CD8-positive, alpha-beta T cell (primary cell): ENCODE measurements at places on chromosomes 6 and 20.

- DNase-seq = no peak
Observed at GRCh38 chr6:133778414-133779130, 110.3 kb upstream of the TCF21 start.

GRCh38 chr6:87763276-87763675 lies 61.2 kb upstream of the AKIRIN2 start:
- no peak for DNase-seq

- DNase-seq = no peak
Observed at GRCh38 chr20:11496380-11496779, 421.3 kb upstream of the BTBD3 start.

- DNase-seq = no peak
Observed at GRCh38 chr6:105537981-105538578, 135.2 kb upstream of the PREP start.

GRCh38 chr20:10077081-10077471 lies 42.3 kb downstream of the ANKEF1 start:
- peak; percentile 5 for DNase-seq

GRCh38 chr20:24991897-24992486 lies 559 bp downstream of the APMAP start:
- DNase-seq = no peak

- no peak for DNase-seq
Observed at GRCh38 chr6:168132531-168133167, 53.6 kb upstream of the FRMD1 start.

- no peak for DNase-seq
Observed at GRCh38 chr6:166721576-166721975, 94.5 kb upstream of the RPS6KA2 start.

- DNase-seq = no peak
Observed at GRCh38 chr6:3545156-3545555, 88.3 kb upstream of the SLC22A23 start.

DNA sequence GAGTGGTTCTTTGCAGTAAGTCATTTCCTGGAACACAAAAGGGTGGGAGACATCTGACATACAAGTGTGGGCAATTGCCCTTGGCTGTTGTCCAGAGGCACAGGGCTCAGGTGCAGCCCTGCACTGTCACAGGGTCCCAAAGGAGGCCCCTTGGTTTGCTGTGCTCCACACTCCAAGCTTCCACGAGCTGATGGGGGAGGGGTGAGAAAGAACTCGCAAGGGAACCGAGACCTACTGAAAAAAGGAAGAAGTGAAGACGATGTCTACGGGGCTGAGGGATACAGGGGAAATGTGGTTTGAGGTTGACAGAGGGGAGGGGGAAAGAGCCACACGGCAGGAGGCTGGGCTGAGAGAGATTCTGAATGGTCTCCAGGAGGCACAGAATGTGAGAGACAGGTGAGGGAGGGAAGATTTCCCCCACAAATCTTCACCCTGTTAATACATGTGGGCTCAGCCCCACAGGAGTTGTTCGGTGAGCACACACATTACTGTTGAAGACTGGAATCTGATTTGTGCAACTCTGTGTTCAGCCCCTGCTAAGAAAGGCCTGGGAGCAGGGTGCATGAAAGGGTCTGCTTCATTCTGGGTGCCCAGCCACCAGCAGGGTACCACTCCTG lies 123.4 kb downstream of the LY86 start:
- DNase-seq = peak; percentile 29

DNA sequence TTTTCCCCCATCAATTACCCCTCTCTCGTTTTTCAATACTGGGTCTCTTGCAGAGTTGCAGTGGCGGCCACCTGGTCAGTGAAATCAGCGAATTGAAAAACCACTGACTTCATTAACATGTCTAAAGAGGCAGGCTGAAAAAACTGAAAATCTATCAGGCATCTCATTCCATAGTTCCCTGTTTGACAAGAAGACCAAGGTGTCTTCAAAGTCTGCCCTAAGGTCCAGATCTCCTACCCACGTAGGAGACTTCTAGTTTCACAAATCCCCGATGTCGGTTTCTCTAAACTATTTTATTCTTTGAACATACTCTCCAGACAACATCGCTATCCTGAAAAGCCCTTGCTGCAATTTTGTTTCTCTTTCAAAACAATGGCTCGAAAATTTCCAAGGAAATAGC lies 796 bp upstream of the TUBB start:
- DNase-seq = no peak

DNA sequence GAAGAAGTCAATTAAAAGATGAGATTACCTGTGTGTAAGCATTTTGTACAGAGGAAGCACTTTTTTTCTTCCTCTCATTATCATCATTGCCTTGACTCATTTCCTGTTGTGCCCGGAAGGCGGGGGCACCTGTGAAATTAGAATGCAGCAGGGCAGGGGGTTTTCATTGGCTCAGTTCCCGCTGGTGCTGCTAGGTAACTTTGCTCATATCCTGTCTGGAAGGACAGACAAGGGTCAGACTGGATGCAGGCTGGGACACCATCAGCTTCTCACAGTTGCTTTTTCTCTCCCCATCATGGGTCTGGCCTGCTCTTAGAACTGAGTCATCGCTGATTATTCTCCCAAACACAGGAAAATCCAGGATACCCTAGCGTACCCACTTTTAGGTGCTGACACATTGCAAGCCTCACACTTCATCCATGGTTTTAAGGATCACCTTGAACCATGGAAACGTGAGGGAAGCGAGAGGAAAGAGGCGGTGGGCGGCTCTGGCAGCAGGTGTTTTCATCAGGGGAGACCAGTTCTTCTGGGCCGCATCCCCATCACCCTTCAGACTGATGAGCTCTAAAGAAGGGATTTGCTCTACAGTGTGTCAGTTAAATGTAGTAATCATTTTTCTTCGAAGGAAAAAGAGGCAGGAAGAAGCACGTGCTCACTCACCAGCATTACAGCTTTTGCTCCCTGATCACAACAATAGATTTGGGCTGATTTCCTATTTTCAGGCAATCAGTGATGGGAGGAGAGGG lies 195.7 kb upstream of the SASH1 start:
- peak; percentile 12 for DNase-seq

DNA sequence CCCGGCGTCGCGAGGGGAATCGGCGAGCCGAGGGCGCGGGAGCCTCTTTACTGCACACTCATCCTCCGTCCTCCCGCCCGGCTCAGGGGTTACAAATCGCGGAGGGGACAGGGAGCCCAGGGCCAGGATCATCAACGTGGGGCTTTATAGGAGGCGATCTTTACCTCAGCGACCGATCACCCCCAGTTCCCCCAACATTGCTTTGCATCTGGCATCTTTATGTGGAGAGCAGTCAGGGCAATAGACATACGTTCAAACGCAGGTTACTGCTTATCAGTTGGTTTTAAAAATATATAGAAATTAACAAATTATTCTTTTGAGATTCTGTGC lies 634 bp downstream of the HSF2 start:
- DNase-seq = no peak

DNA sequence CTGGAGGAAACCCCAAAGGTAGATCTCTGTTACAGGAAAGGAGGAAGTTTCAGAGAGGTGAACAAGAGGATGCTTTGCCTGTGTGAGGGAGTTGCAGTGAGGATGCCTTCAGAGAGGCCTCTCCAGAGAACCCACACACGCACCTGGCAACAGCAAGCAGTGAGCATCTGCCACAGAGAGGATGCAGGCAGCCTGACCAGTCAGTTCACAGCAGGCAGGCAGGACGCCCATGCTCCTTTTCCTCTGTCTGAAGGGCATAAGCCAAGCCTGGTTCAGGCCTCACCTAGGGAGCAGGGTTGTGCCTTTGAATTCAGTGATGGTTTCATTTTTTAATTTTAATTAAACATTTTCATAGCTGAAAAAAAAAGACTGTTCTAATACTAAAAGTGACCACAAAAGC lies 346.0 kb upstream of the MARCKS start:
- DNase-seq = no peak

DNA sequence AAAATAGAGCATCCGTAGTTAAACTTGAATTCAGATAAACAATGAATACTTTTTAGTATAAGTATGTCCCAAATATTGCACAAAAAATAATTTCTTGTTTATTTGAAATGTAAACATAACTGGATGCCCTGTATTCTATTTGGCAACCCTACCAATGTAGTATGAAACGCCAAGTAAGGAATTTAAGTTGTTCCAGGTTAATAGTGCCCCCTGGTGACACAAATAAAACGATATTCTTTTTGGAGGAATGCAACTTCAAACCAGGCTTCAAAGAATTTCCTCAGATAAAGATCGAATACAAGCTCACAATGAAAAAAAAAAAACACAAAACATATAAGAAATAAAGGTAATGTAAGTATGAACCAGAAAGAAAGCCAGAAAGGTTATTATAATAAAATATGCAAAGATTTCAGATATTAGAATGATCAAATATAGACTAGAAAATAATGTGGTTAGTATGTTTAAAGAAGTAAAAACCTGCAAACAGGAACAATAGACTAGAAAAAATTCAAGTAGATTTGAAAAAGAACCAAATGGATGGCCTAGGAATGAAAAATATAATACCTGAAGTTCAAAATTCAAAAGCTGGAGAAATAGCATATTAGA lies 18.4 kb upstream of the AKAP7 start:
- DNase-seq = no peak

DNA sequence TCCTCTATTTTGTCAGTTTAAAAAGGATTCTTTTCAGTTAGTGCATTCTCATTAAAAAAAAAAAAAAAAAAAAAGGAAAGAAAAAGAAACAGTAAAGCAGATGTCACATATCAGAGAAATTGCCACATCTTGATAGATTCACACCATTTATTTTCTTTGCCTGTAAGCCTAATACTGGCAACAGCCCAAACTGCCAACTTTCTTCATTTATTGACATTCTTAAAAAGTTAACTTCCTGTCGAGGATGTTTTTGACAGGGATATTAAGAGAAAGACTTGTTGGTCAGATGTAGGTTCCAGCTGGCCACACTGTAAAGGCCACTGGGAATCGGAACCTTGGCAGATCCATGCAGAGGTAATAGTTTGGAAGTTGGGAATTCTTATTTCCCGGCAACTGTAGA lies 332.6 kb downstream of the NRN1 start:
- DNase-seq = no peak

GRCh38 chr20:33005132-33005566 lies 916 bp upstream of the SUN5 start:
- DNase-seq = peak; percentile 69

GRCh38 chr6:170041526-170041925 lies 249.4 kb downstream of the DLL1 start:
- DNase-seq = no peak

DNA sequence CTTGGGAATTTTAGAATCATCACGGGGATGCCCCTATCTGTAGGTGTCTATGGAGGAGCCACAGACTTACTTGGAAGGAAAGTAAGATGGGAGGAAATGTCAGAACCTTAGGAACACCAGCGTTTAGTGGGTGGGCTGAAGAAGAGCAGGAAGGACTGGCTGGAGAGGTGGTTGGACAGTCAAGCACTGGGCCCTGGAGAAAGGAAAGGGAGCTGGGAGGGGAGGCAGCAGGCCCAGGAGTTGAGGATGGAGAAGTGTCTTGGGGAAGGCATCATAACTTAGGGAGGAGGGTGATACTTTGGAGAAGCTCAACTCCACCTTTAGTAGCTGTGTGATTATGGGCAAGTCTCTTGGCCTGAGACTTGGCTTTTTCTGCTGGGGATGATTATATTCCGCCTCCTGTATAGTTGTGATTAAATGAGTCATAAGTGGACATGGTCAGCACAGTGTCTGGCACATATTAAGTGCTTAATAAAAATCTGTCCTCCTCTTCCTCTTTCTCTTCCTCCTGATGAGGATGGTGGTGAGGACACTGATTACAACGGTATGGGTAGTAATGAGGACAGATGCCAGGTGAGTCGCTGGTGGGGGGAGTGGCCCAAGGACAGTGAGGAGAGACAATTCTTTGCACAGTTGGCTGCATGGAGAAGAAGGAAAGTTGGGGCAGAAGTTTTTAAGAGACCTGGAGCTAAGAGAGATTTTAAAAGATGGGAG lies 125.7 kb downstream of the TOX2 start:
- no peak for DNase-seq

DNA sequence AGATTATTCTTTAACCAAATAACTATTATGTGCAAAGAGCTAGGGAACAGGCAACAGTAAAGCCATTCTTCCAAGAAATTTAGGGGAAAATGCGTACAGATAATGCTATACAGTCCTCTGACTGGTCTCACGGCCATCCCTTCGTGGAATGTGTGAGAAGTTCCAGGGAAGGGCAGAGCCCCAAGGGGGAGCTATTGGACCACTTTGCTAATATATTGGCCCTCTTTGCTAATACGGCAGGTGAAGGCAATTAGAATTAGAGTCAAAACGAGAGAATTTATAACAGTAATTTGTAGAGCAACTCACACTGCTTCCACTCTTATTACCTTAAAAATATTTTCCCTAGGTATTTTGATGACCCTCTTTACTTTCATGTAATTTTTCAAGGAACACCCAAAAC lies 140.4 kb downstream of the IMPG1 start:
- no peak for DNase-seq

- DNase-seq = no peak
Observed at GRCh38 chr6:151060766-151061531, 178.8 kb upstream of the AKAP12 start.

DNA sequence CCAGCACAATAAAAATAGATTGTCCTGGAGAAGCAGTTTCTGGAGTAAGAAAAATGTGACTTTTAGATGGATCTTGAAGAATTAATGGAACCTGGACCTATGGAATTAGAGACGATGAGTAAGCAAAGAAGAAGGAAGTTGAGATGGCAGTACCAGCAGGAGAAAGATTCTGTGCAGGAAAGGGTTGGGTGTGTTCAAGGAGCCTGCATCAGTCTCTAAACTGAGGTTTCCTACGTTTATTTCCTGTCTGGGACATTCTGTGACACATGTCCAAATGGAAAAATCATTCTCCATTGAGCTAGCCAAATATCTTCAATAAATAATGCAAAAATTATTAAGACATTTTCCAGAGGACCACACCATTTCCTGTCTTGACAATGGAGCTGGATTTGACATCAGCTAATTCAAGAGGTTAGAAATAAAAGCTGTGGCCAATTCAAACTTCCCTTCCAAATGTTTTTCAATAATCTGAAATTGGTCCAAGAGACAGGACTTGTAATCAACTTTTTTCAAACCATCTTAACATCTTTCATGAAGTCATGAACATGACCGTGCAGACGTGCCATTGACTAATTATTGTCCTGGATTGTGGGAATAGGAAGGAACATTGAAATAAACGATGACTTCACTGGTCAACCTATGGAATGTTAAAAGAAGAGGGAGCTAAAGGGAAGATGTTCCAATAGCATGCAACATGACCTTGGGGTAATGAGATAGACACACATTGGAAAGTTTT lies 198.3 kb downstream of the ZNF217 start:
- DNase-seq = no peak

- no peak for DNase-seq
Observed at GRCh38 chr6:45480752-45481415, 103.2 kb upstream of the SUPT3H start.

DNA sequence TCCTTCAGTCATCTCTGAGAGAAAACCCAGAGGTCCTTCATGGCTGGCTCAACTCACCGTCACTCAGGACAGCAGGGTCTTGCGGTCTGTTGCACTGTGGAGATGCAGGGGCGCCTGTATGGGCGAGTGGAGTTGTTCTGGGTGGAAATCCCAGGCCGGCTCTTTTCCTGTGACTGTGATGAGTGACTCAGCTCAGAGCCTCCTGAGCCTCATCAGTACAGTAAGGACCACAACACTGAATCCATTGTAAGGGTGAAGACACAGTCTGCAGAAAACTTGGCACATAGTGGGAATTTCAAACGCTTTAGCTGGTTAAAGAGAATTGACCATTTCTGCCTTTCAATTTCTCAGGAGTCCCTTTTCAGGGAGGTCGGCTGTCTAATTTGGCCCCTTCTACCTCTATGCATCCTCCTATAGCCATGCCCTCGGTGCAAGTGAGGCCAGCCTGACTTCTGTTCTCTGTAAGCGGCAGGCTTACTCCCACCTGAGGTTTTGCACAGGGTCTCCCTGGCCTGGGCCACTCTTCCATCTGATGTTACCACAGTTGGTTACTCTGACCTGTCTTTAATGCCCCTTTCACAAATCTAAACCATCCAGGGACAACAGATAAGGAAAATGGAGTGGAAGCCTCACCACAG lies 35.5 kb upstream of the TBXT start:
- no peak for DNase-seq
